ENCODE measurements at places on chromosomes 6 and 20.

GRCh38 chr6:22610127-22610526, 40.8 kb downstream of the HDGFL1 start:
- no peak for DNase-seq

DNA sequence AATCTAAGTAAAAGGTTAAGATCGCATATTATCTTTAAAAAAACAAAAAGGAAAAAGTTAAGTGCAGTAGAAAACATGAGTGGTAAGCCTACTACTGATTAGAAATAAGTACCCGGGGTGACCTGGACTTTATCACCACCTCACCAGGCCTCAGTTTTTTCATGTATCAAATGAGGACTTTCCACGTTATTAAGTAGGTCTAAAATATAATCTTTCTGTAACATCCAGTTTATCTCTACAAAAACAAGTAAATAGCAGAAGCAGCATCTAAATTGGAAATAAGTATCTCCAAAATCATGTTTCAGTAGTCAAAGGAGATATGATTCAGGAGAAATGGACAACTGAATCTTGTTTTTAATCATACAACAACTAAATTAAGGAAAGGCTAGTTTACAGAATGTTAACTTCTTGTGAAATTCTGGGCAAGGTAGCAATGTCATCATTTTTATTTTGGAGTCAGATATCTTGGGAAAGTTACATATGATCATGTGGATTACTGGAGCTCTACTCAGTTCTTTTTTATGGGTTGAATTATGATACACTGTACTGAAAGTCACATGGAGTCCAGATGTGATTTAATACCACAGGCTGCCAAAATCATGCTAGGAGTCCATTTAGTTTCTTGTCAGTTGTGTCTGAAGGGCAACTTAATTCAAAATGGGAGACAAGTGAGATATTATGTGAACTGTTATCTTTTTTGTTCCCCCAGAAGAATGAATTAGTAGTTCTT, 114.7 kb upstream of the PRL start:
- no peak for DNase-seq

DNA sequence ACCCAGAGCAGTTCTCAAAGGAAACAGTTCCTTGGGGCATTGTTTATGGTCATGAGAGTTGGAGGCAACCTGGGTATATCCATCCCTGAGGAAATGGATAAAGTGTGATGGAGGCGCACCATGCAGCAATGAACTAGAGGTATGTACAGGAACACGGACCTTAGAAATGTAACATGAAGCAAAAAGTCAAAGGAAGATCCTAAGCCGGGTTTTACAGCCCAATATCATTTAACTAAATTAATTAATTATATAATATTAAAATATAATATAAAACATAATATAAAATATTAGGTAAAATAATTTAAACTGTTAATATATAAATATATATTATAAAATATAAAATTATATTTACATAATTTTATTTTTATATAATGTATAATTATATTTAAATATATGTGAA, 44.1 kb upstream of the RNF8 start:
- no peak for DNase-seq

- no peak for DNase-seq
Observed at GRCh38 chr6:154888421-154889295, 106.5 kb upstream of the TIAM2 start.

GRCh38 chr6:159913862-159914564, 23.2 kb downstream of the MAS1 start:
- no peak for DNase-seq

- DNase-seq = no peak
Observed at GRCh38 chr6:143370812-143371370, 79.6 kb downstream of the ADAT2 start.

DNA sequence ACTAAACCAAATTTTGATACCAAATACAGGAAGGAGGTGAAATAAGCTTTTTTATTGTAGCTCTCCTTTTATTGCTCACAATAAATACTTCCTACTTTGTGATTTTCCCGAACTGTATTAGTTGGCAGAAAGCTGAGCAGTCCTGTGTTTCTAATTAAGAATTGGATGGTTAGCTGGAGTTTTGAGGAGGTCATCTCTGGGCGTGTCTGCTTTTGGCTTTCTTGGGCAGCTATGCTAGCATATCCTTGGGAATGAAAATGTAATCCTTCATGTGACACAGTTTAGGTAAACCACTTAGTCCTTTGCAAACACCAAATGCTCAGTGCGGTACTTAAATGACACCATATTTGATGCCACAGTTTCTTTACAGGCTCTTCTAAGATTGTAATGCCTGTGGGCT, 67.5 kb downstream of the MTHFD1L start:
- no peak for DNase-seq

DNA sequence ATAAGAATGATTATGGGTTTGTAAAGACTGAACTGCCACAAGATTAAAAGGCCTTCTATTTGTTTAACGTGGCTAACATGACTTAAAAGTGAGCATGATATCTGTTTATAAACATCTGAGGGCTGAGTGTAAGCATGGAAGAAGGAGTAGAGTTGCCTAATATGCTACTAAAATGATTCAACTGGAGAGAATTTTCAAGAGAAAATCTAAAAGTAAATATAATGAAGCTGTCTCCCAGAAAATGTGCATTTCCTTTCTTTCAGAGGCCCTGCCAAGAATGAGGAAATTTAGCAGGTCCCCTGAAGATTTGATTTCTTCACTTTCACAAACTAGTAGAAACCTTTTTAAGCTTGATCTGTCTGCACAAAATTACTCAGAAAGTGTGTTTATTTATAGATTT, 4.2 kb upstream of the EYA4 start:
- no peak for DNase-seq

DNA sequence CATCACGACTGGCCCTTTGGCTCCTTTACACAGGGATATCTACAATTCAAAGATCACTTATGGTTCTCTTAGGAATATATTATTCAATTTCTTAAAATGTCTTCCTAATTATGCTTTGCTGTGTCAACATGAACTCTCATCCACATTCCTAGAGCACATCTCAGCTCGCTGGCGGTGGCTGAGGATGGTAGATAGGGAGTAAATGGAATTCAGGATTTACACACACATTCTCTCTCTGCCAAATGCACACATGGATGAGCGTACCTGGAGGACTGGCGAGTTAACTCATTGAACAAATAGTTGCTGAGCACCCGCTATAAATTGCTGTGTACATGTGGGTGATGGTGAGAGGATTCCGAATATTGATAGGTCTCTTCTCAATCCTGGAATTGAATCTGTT, 4.8 kb upstream of the MRPS10 start:
- no peak for DNase-seq

DNA sequence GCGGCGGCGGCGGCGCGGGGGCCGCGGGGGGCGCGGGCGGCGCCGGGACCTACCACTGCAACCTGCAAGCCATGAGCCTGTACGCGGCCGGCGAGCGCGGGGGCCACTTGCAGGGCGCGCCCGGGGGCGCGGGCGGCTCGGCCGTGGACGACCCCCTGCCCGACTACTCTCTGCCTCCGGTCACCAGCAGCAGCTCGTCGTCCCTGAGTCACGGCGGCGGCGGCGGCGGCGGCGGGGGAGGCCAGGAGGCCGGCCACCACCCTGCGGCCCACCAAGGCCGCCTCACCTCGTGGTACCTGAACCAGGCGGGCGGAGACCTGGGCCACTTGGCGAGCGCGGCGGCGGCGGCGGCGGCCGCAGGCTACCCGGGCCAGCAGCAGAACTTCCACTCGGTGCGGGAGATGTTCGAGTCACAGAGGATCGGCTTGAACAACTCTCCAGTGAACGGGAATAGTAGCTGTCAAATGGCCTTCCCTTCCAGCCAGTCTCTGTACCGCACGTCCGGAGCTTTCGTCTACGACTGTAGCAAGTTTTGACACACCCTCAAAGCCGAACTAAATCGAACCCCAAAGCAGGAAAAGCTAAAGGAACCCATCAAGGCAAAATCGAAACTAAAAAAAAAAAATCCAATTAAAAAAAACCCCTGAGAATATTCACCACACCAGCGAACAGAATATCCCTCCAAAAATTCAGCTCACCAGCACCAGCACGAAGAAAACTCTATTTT, 2.0 kb downstream of the FOXC1 start:
- no peak for DNase-seq

GRCh38 chr6:40350747-40351217, 236.4 kb downstream of the LRFN2 start:
- no peak for DNase-seq

- DNase-seq = peak; percentile 61
Observed at GRCh38 chr6:27687154-27688013, 214.5 kb upstream of the ZNF184 start.

- no peak for DNase-seq
Observed at GRCh38 chr20:25606094-25606695, 17.6 kb downstream of the NANP start.

DNA sequence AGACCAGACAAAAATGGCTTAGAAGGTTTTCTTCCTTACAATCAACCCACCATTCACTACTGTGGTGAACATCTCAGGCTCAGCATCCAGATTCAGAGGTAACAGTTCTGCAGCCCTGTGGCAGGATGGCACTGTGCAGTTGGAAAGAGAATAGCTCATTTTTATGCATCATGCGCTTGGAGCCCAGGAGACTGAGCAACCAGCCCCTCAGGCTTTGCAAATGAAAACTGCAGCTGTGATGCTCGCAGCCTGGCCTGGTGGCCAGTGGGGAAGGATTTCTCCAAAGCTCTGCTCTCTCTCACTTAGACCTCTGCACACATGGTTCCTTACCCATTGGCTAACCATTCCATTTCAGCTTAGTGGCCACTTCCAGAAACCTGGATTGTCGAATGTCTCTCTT, 45.8 kb downstream of the GABRR2 start:
- no peak for DNase-seq

DNA sequence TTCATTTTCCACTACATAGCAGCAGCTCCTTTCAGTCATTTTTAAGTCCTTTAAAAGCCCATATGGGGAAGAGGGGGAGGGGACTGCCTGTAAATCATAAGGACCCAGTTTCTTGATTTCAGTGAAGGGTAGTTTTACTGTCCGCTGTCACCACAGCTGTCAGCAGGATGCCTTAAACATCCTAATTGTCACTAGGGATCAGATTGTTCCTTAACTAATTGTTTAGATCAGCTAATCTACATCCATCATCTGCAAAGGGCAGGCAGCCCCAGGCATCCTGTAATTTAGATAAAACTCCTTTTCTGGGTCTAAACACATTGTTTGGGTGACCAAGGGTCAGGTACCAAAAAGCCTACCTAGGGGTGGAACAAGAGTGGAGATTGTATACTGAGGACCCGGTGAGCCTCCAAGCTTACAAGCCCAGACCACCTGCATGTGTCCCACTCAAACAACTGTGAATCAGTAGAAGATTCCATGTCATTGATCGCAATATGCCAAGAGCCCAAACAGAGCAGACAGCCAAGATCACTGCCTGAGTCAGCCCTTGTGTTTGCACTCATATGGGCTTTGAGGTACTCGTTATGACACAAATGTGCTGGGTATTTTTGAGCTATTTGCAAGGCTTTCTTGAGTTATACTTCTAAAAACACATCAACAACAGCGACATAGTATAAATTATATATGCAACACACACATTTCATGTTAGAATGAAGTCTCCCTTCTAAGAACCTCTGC, 198.7 kb upstream of the CEP162 start:
- no peak for DNase-seq

DNA sequence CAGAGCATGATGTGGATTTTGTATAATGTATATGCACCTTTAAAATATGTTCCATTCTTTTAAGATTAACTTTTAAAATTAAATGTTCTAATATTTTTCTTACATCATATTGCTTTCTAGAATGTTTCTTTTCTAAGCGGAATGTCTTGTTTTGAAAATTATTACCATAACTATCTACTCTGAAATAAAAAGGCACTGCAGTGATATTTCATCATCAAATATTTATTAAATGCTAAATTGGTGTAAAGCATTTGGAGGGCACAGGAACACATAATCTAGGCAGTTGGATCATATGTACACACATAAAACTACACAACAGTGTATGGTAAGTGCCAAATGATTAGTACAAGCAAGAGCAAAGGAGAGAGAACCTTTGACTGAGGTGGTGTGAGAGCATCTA, 13.8 kb downstream of the BICRAL start:
- no peak for DNase-seq

GRCh38 chr6:13289789-13290318, 38.5 kb downstream of the TBC1D7 start:
- no peak for DNase-seq

DNA sequence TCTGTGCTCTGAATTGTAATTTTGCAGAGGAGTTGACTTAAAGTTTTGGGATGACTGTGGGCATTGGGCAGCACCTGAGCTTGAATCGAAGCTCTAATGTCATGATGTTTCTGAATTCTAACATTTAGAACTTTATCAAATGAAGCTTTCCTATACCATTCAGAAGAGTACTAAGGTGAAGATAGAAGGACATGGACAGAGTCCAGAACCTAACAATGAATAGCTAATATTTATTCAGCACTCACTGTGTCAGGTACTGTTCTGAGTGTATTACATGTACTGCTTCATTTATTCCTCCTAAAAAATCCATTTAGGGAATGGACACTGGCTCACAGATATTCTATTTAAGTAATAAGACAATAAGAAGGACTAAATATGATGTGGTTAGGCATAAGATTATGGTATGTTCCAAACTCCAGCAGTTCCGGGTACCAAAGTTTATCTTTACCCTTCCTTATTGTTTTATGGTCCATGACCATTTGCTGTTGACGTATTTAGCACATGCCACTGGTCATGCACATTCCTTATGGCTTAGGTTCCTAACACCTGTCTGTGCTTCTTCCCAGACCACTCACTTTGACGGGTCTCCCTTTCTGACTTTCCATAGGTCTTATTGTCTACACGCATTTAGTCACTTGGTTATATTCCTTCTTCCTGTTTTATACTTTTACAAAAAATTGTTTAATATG, 20.3 kb downstream of the BCKDHB start:
- no peak for DNase-seq

DNA sequence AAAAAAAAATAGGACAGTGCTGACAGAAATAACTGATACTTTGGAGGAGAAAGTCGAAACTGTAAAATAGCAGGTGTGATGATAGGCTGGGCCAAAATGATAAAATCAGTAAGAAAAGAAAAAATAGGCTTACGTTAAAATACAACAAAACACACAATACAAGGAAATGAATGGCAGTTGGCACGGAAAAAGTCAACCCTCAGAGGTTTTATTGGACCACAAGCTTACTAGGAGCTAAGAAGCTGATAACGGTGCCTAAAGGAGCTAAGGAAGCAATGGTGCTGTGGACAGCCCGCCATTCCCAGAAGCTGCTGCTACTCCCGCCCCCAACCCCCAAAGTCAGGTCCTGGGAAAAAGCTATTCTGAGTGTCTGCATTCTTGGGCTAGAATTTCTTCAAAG, 55.9 kb upstream of the RNF146 start:
- no peak for DNase-seq

DNA sequence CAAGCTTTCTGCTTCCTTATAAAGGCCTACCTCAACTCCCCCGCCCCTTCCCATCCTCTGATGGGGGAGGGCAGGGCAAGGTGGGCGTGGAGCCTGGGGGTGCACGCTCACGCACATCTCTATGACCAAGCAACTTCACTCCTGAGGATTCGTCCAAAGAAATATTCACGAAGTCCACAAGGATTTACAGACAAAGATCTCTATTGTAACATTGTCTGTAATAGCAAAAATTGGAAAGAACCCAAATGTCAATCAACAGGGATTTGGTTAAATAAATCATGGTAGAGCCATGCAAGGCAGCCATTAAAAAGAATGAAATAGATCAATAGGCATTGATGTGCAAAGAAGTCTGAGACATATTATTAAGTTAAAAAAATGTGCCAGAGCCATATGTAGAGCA, 130.4 kb upstream of the AFDN start:
- no peak for DNase-seq

Measured in NK-92 treated with Interleukin-12 subunit alpha and Interleukin-12 subunit beta, amount 100 ng/mL, for 24 hours (cell line).